ENCODE measurements at places on chromosomes 12 and 14. TPM values are rescaled to one million over a fixed set of nuclear protein-coding genes. Genes with fewer than 3 reads are reported as not detected.

- no peak for DNase-seq
Measured at GRCh38 chr14:63300854-63301253, 17.9 kb downstream of the GPHB5 start.

GRCh38 chr14:81211844-81212243 lies 8.9 kb downstream of the GTF2A1 start:
- peak; percentile 35 for DNase-seq

DNA sequence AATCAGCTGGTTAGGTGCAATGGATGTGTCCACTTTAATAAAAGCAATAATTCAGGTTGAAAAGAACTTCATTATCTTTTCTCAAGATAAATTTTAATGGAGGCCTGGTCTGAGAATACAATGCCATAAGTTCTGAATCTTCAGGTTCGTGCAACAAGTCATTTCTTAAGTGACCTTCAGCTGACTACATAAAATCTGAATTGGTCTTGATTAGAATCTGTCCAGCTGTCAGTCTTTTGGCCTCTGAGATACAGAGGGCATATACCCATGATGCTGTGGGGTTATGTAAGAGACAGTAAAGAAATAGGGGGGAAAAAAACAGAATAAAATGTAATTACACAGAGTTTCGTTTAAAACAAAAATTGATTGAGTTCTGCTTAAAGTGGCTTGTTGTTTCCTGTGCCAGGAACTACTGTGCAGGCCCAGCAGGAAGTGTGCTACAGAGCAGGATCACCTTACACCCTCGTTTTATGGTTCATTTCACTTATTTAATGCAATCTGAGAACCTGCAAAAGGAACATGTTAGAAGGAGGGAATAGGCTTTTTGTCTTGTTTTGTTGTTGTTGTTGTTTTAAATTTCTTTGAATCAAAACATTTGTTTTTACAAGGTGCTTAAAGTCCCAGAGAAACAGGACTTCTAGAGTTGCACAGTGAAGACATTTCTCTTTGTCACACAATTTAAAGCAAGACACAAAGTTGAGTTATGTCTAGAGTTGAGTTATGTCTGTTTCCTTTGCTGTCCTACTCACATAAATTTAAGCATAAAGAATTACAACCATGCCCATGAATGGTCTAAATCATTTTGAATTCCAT lies 64.2 kb downstream of the LGR5 start:
- no peak for DNase-seq

Gene PLEKHH1
- polyA plus RNA-seq: 15.4 TPM

GRCh38 chr12:12428961-12429657 lies 72.2 kb downstream of the BORCS5 start:
- no peak for DNase-seq

DNA sequence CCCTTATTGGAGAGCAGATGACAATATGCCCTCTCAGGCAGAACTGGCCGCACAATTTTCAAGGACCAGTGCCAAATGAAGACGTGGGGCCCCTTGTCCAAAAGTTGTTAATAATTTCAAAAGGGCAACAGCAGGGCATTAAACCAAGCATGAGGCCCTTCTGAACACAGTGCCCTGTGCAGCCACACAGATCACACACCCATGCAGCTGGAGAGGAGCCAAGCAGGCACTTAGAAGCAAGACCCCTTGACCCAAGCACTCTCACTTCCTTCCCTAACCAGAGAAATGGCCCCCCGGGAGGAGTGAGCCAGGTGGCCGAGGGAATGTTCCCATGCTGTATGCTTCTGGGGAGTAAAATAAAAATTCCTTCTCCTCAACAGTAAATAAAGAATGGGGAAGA lies 114.0 kb upstream of the TMPO start:
- no peak for DNase-seq

DNA sequence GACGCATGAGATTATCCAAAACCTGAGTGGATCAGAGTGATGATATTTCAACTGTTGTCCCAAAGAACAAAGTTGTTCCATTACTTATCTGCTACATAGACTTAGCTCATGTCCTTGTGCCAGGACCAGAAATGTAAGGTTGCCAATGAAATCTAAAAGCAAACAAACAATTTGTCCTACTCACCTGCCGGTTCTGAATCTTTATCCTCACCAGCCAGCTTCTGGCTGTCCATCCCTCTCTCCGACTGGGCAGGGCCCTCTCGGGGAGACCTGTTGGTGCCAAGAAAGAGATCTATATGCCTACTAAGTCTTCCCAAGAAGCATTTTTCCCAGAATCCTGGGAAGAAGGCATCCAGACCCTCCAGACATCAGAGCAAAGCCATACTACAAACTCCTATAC lies 5.5 kb downstream of the KMT2D start:
- no peak for DNase-seq

DNA sequence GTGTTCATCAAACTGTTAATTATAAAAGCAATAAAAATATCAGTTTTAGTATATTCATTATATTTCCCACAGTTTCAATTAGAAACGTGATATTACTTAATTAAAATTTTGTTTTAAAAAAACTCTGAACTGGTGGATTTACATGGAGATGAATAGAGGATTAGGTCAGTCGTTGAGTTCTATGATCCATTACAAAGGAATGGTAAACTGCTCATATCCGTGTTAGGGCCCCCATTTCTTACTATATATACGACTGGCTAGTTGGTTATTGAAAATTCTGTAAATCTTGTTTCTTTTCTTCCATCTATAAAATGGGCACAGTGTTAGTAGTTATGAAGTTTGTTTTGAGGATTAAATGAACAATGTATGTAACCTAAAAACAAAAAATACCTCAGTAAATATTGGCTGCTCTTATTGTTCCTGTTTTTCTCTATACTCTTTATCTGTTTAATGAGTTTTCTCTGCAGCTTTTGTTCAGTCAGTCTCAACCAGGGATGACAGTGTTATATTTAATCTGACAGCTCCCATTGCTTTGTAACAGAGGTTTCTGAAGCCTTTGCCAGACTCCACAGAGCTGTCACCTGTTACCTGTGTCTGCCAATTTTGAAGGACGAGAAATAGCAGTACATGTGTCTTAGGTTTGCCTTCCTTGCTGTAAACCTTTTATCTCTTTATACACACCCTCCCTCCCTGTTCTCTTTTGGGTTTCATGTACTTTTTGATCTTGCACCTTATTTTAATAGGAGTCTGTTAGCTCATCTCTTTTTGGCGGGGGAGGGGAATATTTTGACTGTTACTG lies 41.5 kb downstream of the FRS2 start:
- DNase-seq: no peak

- no peak for DNase-seq
Measured at GRCh38 chr12:115979851-115980250, 297.6 kb downstream of the MED13L start.

DNA sequence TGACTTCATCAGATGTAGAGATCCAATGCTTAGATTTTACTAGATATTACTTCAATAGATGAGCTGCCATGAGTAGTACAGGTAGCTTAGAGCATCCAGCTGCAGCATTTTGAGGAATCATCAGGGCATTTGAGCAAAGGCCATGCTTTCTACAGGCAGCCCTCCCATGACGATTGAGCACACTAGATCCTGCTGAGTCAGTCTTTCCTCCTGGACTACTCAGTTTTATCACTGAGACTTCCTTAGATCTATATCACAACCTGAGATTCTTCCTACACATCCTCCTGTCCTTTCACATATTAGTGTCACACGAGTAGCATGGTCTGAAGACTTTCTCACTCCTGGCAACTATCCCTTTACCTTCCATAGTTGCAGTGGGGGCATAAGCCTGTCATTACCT lies 1401.8 kb downstream of the FSCB start:
- DNase-seq: no peak

DNA sequence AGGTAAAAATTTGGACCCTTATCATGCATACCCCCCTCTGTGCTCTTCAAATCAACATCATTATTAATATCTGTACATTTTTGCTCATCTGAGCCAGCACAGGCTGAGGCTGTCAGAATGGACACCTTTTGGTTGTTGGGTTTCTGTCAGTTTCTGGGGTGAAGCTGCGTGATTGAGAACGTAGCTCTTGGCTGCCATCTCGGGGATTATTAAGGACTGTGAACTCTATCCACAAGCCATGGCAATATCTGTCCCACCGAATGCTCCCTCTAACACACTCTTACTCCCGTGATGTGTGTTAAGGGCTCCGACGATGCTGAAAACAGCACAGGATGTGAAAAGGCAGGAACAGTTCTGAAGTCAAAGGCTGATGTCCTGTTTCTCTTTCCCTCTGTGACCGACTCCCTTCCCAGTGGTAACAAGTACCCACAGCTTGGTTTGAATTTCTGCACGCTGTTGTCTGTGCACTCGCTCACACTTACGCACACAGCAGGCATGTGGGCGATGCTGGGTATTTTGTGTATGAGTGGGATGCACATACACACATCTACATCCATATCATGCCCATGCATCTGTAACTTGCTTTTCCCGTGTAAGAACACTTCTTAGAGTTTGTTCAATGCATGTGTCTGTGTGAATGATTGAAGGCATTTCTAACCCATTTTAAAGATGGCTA lies 405.6 kb downstream of the TMEM121 start:
- no peak for DNase-seq

Gene CNPY2
- polyA plus RNA-seq: 285 TPM

DNA sequence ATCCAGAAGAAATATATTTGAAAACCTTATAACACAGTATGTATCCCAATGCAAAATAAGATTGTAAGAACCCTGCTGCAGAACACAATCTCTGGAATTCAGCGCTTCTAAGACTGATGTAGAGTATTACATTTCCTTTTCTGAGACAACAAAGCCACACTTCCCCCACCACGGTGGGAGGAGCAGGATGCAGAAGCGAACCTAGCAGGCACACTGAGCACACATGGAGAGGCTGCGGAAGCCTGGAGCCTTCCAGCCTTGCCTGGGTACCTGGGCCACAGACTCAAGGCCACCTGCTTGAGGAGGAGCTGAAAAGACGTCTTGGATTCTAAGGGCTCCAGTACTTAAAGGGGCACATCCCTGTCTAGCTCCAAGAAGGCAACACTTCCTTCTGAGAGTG lies 46.4 kb downstream of the TCHP start:
- no peak for DNase-seq

DNA sequence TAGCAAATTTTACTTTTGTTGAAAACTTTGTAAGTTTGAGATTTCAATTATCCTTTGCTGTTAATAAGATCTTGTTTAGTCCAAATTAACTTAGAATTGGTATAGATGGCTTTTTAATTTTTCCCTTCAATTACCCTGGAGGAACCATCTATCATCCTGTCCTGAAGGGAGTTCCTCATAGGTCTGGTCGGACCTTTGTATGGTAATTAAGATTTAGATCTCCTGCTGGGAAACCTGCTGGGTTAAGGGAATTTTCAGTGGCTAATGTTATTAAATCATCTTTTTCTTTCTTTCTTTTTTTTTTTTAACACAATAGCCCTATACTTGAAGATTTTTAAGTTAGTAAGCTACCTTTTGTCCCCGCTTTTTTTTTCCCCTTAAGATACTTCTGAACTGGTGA lies 63.0 kb upstream of the PRMT8 start:
- no peak for DNase-seq

DNA sequence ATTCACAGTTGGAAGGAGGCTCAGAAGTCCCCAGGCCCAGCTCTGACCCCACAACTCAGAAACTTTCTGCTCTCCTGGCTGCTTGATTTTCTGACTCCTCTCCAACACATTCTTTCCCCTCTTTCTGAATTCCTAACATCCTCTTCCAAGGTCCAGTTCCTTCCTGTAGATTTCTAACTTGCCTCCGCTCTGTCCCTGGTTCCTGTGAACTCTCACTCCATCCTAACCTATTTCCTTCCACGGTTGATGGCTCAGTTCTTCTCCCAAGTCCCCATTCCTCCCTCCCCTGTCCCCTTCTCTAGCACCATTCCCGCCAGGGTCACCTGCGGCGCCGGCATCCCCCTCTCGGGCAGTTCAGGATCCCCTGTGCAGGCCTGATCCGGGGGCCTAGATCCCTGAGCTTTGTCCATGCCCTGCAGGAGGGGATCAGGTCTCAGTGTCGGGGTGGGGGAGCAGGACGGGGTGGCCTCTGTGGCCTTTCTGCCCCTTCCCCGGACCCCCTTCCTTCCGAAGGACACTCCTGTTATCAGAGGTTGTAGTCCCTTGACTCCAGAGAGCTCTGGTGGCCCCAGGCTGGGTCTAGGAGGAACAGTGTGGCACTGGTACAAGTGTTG lies 6.0 kb upstream of the SLC22A17 start:
- DNase-seq: no peak

- DNase-seq: no peak
Measured at GRCh38 chr14:70804556-70805162, 4.7 kb downstream of the MAP3K9 start.

DNA sequence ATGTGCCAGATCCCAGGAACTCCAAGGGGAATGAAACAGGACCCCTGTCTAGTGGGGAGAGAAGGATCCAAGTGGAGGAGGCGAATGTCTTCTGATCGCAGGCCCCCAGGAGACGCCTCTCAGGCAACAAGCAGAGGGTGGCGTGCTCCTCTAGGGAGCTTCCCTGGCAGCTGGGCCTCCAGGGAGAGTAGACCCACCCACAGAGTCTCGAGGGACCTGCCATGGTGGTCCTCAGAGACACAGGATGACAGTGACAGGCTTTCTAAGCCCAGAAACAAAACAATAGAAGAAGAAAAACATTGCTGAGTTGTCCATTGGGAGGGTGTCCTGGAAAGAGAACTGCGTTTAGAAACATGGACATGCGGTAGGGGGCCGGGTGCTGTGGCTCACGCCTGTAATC lies 140.6 kb upstream of the MAP1LC3B2 start:
- DNase-seq: no peak

DNA sequence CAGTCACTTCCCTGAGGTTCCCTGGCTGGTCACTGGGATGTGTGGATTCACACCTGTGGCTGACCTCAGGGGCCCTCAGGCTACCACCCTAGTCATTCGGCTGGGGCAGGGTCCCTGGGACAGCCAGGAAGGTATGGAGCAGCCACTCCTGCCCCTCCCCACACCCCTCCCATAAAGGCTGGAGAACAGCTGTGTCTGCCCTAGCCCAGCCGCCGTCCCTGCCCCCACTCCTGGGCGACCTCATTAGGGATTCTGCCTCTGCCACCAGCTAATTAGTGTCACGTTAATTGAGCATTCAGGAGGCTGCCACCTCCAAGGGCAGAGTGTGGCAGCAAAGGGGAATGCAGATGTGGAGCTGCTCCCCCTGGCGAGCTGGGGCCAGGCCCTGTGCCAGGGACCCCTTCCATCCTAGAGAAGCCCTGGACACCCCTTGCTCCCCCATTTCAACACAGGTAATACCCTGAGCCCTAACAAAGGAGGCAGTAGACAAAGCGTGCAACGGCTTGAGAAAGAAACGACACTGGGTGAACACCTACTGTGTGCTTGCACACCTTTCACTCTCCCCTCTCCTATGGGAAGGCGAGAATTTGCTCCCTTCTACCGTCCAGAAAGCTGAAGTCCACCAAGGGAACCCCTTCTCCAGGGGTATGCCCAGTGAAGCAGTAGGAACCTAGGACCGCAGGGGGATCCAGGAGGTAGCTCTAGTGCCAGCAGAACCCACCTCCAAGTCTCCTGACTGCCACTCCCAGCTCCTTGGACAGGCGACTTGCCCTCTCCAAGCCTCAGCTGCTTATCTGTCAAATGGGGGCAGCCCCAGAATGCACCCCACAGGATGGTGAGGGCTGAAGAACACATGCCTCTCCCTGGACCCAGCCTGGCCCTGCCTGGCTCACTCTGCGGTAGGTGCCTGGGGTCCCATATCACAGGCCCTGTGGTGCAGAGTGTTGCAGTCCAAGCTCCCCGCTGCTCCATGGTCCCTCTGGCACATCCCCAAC lies 45.1 kb downstream of the FAM222A start:
- DNase-seq: no peak

Gene COL2A1
- polyA plus RNA-seq: 9.8 TPM

Gene AMIGO2
- 0.03 TPM for polyA plus RNA-seq
